ENCODE measurements at places on chromosomes 7 and 10. TPM values are rescaled to one million over a fixed set of nuclear protein-coding genes. Genes with fewer than 3 reads are reported as not detected.

TSPAN15 gene
- total RNA-seq = 2.5 TPM

GRCh38 chr10:84948644-84949043 is 620.3 kb downstream of the CCSER2 start:
- H3K4me1 ChIP-seq = no peaks in the 10 kb centered on the region
- no peak overlapping the region for H3K27ac ChIP-seq
- no peaks in the 10 kb centered on the region for H3K36me3 ChIP-seq
- no peak for DNase-seq

GRCh38 chr10:17088118-17088806 is 41.3 kb downstream of the CUBN start:
- DNase-seq = no peak
- no peak overlapping the region for H3K4me3 ChIP-seq
- no peaks in the 10 kb centered on the region for H3K27me3 ChIP-seq
- no peak overlapping the region for H3K27ac ChIP-seq
- H3K4me1 ChIP-seq = peaks cover 17% of the 10 kb centered on the region
- H3K36me3 ChIP-seq = peaks cover 2% of the 10 kb centered on the region

- no peaks in the 10 kb centered on the region for H3K27me3 ChIP-seq
- H3K4me1 ChIP-seq = peaks cover 39% of the 10 kb centered on the region
- DNase-seq = no peak
- peaks cover 5% of the 10 kb centered on the region for H3K36me3 ChIP-seq
- no peak overlapping the region for H3K4me3 ChIP-seq
Observed at GRCh38 chr7:132654150-132654549, 77.9 kb upstream of the PLXNA4 start.

ATOH7 gene
- not detected for total RNA-seq

- H3K36me3 ChIP-seq = no peaks in the 10 kb centered on the region
- H3K4me1 ChIP-seq = no peaks in the 10 kb centered on the region
- H3K4me3 ChIP-seq = no peak overlapping the region
- no peaks in the 10 kb centered on the region for H3K27me3 ChIP-seq
- no peak for DNase-seq
Observed at GRCh38 chr7:20466543-20467021, 135.9 kb downstream of the ITGB8 start.

EMX2 gene
- total RNA-seq = not detected

- H3K4me3 ChIP-seq = peak overlapping the region; percentile 57
- H3K27me3 ChIP-seq = no peaks in the 10 kb centered on the region
- peak overlapping the region; percentile 81 for H3K27ac ChIP-seq
- no peak for DNase-seq
Observed at GRCh38 chr10:6045878-6046772, 16.0 kb downstream of the IL2RA start.

GRCh38 chr10:48316236-48316635 is 9.8 kb downstream of the MAPK8 start:
- H3K27ac ChIP-seq = no peak overlapping the region
- peaks cover 21% of the 10 kb centered on the region for H3K36me3 ChIP-seq
- H3K4me3 ChIP-seq = no peak overlapping the region
- peaks cover 27% of the 10 kb centered on the region for H3K4me1 ChIP-seq
- H3K27me3 ChIP-seq = no peaks in the 10 kb centered on the region
- DNase-seq = no peak

DNA sequence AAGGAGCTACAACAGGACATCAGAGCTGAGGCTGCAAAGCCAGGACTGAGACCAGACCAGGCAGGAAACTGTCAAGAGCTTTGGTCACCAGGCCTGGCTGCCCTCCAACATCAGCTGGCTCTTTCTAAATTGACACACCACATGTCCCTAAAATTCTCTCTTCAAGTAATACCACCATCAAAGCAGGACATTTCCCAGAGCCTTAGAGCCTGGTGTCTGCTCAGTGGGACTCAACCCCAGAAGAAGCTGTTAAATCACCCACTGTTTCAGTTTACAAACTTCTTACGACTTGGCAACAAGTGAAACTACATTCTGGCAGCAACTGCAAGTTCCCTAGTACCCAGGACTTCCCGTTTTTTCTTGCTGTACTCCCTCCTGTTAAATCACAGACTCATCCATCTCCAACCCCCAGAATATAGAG is 3.8 kb upstream of the IL6 start:
- no peaks in the 10 kb centered on the region for H3K36me3 ChIP-seq
- peaks cover 77% of the 10 kb centered on the region for H3K27me3 ChIP-seq
- no peak overlapping the region for H3K4me3 ChIP-seq
- H3K27ac ChIP-seq = peak overlapping the region; percentile 27
- peaks cover 28% of the 10 kb centered on the region for H3K4me1 ChIP-seq
- no peak for DNase-seq

EVX1 gene
- total RNA-seq = not detected

CDHR3 gene
- 0.58 TPM for total RNA-seq

DNA sequence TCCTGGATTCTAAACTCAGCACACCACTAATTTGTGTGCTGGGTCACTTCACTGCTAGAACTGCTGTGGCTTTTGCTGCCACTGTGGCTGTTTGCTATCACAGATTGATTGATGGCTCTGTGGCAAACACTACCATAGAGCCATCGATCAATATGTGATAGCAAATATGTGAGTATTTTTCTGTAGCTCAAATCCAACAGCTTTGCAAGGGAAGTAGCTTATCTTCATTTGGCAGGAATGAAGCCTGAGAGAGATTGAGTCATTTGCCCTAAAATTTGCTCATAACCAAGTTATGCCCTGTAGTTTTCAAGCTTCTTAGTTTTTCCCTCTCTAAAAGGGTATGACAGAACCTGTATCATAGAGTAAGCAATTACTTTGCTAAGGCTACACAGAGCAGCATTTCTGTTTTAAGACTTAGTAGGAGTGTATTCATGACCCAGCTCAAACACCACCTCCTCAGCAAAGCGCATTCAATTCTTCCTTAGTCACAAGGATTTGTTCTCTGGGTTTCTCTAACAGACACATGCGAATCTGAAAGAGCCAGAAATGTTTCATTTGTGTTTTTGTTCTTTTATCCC is 43.1 kb downstream of the MINPP1 start:
- H3K36me3 ChIP-seq = peaks cover 28% of the 10 kb centered on the region
- H3K27me3 ChIP-seq = no peaks in the 10 kb centered on the region
- H3K4me1 ChIP-seq = peaks cover 14% of the 10 kb centered on the region
- no peak overlapping the region for H3K27ac ChIP-seq
- H3K4me3 ChIP-seq = no peak overlapping the region

DNA sequence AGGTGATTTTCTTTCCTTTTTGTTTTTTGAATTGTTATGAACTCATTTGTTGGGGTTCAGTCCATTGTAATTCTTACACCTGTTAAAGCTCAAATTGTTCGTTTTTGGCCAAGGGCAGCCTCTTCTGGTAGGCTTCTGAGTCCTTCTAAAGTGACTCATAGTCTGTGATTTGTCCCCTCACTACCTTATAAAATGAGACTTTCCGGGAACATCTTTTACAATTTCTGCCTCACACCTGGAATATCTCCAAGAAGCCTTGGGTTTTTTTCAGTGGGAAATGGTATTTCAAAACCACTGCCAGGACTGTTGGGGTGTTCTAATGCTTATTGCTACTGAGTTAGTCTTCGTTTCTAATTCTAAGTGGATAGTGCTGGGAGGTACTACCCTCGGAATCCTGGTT is 56.7 kb downstream of the BMPR1A start:
- no peaks in the 10 kb centered on the region for H3K27me3 ChIP-seq
- peaks cover 11% of the 10 kb centered on the region for H3K36me3 ChIP-seq
- no peak overlapping the region for H3K4me3 ChIP-seq

- no peak overlapping the region for H3K4me3 ChIP-seq
- peak overlapping the region; percentile 64 for H3K27ac ChIP-seq
- peak; percentile 70 for DNase-seq
- peaks cover 16% of the 10 kb centered on the region for H3K27me3 ChIP-seq
Observed at GRCh38 chr7:139494835-139495579, 11.5 kb upstream of the KLRG2 start.

DNA sequence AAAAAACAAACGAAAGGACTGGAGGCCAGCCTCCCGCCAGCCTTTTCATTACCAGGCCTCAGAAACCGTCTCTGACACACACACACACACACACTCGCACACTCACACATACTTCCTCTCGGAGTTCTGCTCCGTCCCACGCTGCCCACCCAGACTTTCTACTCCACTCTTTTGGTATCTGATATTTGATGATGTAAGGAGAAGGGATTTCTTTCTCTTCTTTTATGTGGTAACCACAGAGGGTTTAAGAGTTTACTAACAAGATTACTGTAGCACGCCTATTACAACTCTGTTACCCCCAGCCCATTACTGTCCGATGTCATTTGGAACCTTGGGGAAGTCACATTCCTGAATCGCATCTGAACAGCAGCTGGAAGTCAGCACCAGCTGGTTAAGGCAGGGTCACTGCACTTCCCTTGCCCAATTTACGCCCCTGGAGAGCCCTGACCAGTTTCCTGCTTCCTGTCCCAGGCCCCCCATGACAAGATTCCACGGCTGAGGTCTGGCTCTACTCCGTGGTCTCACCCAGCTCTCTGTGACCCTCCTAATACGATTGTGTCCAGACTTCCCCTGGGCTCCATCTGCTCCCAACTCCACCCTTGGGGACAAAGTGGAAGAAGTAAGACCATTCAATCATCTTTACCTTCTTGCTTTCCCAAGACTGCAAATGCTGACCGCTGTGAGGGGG is 1.1 kb downstream of the DENND2A start:
- DNase-seq = no peak
- peak overlapping the region; percentile 61 for H3K4me3 ChIP-seq
- no peaks in the 10 kb centered on the region for H3K36me3 ChIP-seq

SLC18A3 gene
- not detected for total RNA-seq

- peak overlapping the region; percentile 78 for H3K27ac ChIP-seq
- DNase-seq = peak; percentile 72
- peaks cover 22% of the 10 kb centered on the region for H3K36me3 ChIP-seq
- peaks cover 53% of the 10 kb centered on the region for H3K4me1 ChIP-seq
- no peaks in the 10 kb centered on the region for H3K27me3 ChIP-seq
Observed at GRCh38 chr10:35216303-35216905, 89.8 kb downstream of the CREM start.

GRCh38 chr7:92753614-92754013 is 82.8 kb downstream of the CDK6 start:
- H3K27ac ChIP-seq = peak overlapping the region; percentile 0
- no peak overlapping the region for H3K4me3 ChIP-seq
- no peak for DNase-seq
- peaks cover 46% of the 10 kb centered on the region for H3K4me1 ChIP-seq

GRCh38 chr7:13104128-13104527 is 416.7 kb downstream of the ARL4A start:
- no peak for DNase-seq
- no peak overlapping the region for H3K4me3 ChIP-seq
- H3K27me3 ChIP-seq = no peaks in the 10 kb centered on the region

- H3K4me3 ChIP-seq = no peak overlapping the region
- H3K4me1 ChIP-seq = no peaks in the 10 kb centered on the region
- no peak overlapping the region for H3K27ac ChIP-seq
- no peaks in the 10 kb centered on the region for H3K36me3 ChIP-seq
Observed at GRCh38 chr7:84495128-84495527, 300.5 kb upstream of the SEMA3A start.

- no peak for DNase-seq
- no peaks in the 10 kb centered on the region for H3K36me3 ChIP-seq
- no peak overlapping the region for H3K27ac ChIP-seq
- H3K4me1 ChIP-seq = peaks cover 6% of the 10 kb centered on the region
- no peak overlapping the region for H3K4me3 ChIP-seq
- H3K27me3 ChIP-seq = peaks cover 12% of the 10 kb centered on the region
Observed at GRCh38 chr7:45118292-45118691, 6.8 kb upstream of the TBRG4 start.

DNA sequence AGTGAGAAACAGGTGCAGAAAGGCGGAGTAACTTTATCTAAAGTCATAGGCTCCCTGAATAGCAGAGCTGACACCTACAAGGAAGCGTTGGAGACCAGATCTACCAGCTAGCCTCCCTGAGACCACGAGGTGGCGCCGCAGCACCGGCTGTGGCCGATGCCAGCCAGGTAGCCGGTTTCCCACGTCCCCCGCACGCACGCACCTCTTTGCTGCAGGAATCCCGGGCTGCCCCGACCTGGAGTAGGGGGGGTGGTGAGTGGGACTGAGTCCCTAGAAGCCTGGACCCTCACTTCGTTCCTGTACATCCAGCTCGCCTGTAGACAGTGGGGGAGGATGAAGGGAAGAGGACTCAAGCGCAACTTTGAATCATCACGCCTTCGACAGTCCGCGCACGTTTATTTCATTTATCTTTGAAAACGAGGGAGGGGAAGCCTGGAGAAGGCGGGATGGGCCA is 3.7 kb downstream of the ELOVL3 start:
- no peak overlapping the region for H3K27ac ChIP-seq
- no peaks in the 10 kb centered on the region for H3K36me3 ChIP-seq
- peaks cover 68% of the 10 kb centered on the region for H3K27me3 ChIP-seq
- H3K4me3 ChIP-seq = peak overlapping the region; percentile 62
- H3K4me1 ChIP-seq = peaks cover 22% of the 10 kb centered on the region
- peak; percentile 91 for DNase-seq

Data from activated CD8-positive, alpha-beta memory T cell treated with anti-CD3 and anti-CD28 coated beads, Interleukin-2, amount 10 ng/mL, durations not matched to agents 7 days and 5 days (primary cell).